ENCODE measurements at places on chromosomes 11 and 22. TPM values are rescaled to one million over a fixed set of nuclear protein-coding genes. Genes with fewer than 3 reads are reported as not detected.

GRCh38 chr11:34916843-34917770, 689 bp downstream of the PDHX start:
- DNase-seq: no peak

- DNase-seq: no peak
These were observed 46.2 kb downstream of the SHANK2 start for GRCh38 chr11:71206186-71206585.

GRCh38 chr11:85922367-85922766, 67.2 kb downstream of the CCDC83 start:
- no peak for DNase-seq

- no peak for DNase-seq
These were observed 81.0 kb upstream of the LRRC55 start for GRCh38 chr11:57100638-57101331.

GRCh38 chr11:44943118-44943517, 7.6 kb downstream of the TP53I11 start:
- no peak for DNase-seq

- DNase-seq: no peak
These were observed 258.5 kb downstream of the FAM76B start for GRCh38 chr11:95531116-95531515.

The NPAS4 gene
- not detected for total RNA-seq
